Endothelial cell of umbilical vein (primary cell): ENCODE measurements at places on chromosomes 4 and X.

DNA sequence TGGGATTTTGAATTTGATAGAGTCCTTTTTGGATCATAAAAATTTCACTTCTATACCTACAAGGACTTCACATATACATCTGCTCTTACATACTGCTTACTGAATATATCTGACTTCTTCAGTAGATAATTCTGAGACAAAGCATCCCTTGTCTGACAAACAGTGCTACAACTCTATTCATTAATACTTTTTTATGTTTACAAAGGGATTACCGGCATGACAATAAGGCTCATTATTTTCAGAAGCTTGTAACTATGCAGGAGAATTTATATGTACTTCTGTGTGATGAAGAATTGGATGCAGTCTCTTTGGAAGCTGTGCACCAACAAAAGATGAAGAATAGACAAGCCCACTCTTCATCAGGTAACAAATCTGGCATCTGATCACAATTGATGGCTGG lies 1070.3 kb downstream of the STIM2 start:
- DNase-seq: no peak

GRCh38 chrX:30900227-30900626 lies 11.2 kb upstream of the TAB3 start:
- no peak for DNase-seq

- no peak for DNase-seq
These were observed 640 bp downstream of the PHF8 start for GRCh38 chrX:54043541-54044125.

GRCh38 chr4:23736466-23736865 lies 153.4 kb downstream of the PPARGC1A start:
- no peak for DNase-seq

- DNase-seq: no peak
These were observed 333.7 kb upstream of the KLF3 start for GRCh38 chr4:38330321-38330720.

GRCh38 chr4:17447675-17448298 lies 64.1 kb downstream of the QDPR start:
- DNase-seq: peak; percentile 66

GRCh38 chrX:145609951-145610511 lies 207.6 kb upstream of the SLITRK2 start:
- no peak for DNase-seq

- DNase-seq: no peak
These were observed 716 bp downstream of the FHIP1A start for GRCh38 chr4:151409470-151410313.

- no peak for DNase-seq
These were observed 76.5 kb downstream of the CENPC start for GRCh38 chr4:67468830-67469229.

DNA sequence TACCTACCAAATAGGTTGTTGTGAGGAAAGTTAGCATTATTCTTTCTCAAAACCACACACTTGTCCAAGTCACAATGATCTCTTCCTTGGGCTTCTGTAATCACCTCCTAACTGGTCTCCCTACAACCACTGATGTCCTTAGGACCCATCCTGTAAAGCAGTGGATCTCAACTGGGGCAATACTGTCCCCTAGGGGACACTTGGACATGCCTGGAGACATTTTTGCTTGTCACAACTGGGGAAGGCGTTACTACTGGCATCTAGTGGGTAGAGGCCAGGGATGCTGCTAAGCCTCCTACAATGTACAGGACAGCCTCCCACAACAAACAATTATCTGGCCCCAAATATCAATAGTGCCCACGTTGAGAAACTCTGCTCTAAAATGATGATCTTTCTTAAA lies 118.7 kb upstream of the AP1S2 start:
- peak; percentile 36 for DNase-seq

GRCh38 chr4:100907465-100908454 lies 389.9 kb upstream of the EMCN start:
- peak; percentile 47 for DNase-seq

DNA sequence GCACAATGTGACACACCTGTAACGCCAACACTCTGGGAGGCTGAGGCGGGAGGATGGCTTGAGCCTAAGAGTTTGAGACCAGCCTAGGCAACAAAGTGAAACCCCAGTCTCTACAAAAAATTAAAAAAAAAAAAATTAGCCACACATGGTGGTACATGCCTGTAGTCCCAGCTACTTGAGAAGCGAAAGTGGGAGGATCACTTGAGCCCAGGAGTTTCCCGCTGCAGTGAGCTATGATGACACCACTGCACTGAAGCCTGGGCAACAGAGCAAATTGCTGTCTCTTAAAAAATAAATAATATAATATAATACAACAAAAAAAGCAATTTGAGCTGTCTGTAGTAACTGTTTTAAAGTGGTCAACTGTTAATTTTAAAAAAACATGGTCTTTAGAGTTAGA lies 13.2 kb downstream of the SPOCK3 start:
- no peak for DNase-seq

GRCh38 chr4:176709417-176709816 lies 83.3 kb downstream of the VEGFC start:
- peak; percentile 70 for DNase-seq

DNA sequence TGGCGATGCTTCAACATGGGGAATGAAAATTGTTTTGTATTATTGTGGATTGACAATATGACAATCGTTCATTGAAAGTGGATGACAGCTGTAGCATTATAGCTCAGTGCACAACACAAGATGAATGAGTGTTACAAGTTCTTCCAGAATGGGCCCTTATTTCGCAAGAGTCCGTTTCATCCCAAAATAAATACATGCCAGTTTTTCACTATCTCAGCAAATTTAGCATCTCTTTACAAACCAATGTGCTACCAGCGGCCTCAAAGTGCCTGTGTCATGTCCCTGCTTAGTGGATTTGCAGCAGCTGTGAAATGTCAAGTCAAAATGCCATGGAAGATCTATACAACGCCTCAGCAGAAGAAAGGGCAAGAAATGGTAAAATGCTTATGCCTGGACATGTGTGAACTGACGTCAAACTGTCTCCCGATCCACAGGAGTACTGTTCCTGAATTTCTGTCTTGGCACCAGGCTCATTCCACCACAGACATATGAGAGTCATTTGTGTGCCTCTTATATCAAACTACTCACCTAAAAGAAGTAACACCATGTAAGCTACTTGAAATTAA lies 109.6 kb downstream of the MAML3 start:
- no peak for DNase-seq

DNA sequence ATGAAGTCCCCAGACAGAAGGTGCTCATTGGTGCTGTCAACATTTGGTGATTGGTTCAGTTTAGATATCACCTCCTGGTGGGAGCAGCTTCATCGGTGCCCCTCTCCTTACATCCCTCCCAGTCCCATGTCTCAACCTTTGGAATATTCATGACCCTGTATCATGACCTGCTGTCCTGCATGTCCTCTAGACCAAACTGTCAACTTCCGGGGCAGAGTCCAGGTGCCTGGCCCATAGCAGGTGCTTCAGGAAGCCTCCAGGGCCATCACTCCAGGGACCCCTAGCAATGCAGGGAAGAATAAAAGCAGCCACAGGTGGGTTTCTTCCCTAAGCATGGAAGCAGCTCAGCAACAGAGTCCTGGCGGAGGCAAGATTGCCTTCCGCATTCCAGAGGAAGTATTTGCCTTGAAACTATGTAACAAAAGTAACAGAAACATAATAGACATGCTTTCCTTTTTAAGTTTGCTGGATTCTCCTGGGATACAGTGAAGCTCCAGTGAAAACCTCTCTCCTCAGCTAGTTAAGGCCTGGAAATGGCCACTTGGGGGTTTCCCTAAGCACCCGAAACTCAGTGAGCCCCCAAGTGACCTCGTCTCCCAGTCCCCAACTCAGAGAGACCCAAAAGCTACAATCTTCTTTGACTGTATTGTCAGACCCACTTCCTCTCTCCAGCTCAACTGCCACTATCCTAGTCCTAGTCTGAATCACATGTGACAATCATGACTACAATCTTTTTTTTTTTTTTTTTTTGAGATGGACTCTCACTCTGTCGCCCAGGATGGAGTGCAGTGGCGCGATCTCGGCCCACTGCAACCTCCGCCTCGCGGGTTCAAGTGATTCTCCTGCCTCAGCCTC lies 1.3 kb upstream of the ATP6AP1 start:
- DNase-seq: no peak

DNA sequence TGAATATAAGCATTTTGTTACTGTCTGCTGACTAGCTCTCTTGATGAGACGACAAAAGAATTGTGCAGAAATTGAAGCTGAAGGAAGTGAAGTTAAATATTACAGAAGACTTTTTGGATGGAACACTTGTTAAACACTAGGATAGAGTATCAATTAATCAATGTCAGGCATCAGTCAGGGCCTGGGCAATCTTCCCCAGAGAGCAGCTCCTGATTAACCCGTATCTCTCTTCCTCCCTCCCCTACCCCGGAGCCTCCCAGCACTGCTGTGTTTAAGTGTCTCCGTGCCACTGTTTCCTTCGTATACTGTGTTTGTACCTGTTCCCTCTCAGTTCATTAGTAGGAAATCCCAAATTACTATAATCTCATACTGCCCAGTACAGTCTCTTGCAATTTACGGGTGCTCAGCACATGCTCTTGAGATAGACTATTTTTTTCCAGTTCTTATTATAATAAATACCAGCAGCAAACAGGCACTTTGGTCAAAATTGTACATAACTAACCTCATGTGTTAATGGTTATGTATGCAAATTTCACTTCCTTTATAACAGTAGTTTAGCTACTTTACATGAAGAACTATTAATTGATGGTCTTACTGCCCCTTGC lies 765.7 kb upstream of the FTHL17 start:
- no peak for DNase-seq

DNA sequence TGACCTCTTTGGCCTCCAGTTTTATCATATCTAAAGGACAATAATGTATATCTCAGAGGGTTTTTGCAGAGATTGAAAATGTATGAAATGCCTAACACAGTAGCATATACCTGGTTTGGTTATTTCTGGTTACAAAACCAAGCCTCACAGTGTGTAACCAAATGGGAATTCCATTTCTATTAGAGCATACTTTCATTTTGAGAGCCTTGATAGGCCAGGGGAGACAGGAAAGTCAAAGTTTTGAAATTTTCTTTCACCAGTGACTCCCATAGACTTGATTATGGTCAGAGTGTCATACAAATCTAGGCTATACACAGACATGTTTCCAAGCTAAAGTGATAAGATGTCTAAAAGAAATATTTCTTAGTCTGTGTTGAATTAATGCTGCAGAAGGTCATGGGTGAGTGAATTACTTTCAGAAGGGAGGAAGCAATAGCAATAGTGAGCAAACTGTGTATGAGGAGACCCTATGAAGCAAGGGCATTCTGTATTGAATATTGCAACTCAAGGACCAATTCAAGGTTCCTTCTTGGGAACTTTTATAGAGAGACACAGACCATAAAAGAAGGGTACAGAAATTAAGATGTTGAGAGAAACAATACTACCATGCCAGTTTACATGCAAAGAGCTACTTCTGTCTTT lies 151.1 kb downstream of the PDE5A start:
- DNase-seq: no peak

- no peak for DNase-seq
These were observed 40.9 kb upstream of the NYX start for GRCh38 chrX:41406201-41406600.

- peak; percentile 46 for DNase-seq
These were observed 1.8 kb upstream of the GABRQ start for GRCh38 chrX:152635941-152636340.

- no peak for DNase-seq
These were observed 12.7 kb downstream of the PGK1 start for GRCh38 chrX:78116766-78117165.

GRCh38 chrX:52261463-52262194 lies 76.9 kb downstream of the MAGED4 start:
- peak; percentile 76 for DNase-seq

- DNase-seq: peak; percentile 61
These were observed 866 bp upstream of the UVSSA start for GRCh38 chr4:1345903-1346780.

DNA sequence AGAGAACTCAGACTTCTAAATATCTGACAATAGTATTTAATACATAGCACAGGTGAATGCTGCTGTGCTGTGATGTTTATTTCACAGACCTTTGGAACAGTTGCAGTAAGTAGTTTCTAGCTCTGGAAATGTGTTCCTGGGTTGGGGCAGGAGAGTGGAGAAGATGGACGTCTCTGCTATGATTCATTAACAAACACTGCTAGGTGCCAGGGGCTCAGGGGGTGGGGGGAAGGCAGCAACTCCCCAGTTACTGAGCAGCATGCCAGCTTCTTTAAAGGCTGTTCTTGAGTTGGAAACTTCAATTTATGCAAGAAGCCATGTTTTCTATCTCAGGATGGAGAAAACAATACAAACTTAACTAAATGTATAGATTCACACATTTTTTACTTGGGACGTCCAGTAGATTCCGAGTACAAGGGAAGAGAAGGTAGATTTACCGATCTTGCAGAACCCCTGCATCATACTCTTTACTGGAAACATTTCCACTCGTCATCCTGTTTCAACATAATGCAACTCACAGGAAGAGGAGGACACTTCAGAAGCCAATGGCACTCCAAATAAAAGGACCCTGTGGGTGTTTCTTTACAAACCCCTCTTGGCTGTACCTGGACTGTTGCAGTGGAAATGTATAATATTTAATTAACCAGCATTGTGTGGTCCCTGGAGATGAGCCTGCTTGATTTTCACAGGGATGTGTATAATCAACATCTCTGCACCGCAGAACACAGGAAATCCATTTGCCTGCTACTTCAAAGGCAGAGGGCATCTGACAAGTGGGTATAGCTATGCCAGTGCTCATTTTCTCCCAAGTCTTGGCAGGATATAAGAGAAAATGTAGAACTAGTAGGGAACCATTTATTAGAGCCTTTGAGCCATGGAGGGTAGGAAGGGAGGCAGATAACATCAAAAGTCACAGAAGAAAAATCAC lies 171.4 kb downstream of the SH3KBP1 start:
- DNase-seq: no peak

- no peak for DNase-seq
These were observed 40.8 kb downstream of the CLCN4 start for GRCh38 chrX:10197279-10198210.

DNA sequence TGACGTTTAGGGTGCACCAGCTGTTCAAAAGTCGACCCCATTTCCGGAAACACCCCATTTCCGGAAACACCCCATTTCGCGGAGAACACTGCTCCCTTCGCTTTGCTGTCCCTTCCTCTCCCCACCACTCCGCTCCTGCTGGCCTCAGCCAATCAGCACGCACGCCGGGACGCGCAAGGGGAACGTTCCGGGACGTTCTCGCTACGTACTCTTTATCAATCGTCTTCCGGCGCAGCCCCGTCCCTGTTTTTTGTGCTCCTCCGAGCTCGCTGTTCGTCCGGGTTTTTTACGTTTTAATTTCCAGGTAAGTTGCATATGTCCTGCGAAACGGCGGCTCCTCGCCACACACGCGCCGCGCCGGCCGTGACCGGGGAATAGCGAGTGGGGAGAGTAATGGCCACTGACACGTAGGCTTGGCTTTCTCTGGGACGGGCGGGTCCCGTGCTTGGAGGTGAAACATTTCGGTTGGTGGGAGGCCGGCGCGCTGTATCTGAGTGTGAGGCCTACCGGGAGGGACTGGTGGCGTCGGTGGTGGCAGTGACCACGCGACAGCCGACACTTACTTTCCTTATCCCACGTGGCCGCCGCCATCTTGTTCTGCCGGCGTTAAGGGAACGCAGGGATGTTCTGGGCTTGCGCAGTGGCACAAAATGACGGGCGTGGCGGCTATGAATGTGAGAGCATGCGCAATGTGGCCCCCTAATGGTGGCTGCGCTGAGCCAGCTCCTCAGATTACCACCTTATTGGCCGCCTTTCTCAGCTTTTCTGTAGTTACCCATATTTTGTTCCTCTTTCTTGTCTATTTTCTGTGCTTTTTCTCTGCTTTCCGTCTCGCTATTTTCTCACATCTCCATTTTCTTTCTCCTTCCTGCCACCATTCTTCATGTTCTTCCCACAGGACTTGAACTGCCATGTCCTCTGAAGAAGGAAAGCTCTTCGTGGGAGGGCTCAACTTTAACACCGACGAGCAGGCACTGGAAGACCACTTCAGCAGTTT lies at the start of gene RBM3:
RBM3 (plus strand) TSS at position 215 of the 997 bp plus-strand sequence; CDS start at position 912, 697 bp downstream.
- peak; percentile 90 for DNase-seq

GRCh38 chr4:74623041-74623440 lies 171.3 kb downstream of the BTC start:
- DNase-seq: peak; percentile 79
